ENCODE measurements at places on chromosomes 7 and 10.
A peak's percentile ranks its signal among the peaks of the same experiment; 100 is the strongest.

DNA sequence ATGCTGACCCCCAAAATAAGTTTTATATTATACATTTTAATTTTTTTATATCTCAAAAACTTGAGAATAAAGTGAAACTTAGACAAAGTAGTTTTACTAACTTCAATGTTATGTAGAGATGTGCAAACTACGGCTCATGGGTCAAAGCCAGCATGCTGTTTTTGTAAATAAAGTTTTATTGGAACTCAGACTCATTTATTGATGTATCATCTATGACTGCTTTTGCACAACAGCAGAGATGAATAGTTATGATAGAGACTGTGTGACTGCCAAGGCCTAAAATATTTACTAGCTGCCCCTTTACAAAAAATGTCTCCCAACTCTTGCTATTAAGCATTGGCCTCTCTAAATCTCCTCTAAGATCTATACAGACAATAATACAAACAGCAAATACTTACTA is 12.4 kb downstream of the MTPN start:
- DNase-seq, result no peak

GRCh38 chr10:105973360-105973759 is 1191.1 kb downstream of the SORCS1 start:
- DNase-seq, result no peak

GRCh38 chr7:7329326-7329725 is 147.0 kb downstream of the C1GALT1 start:
- DNase-seq, result no peak

DNA sequence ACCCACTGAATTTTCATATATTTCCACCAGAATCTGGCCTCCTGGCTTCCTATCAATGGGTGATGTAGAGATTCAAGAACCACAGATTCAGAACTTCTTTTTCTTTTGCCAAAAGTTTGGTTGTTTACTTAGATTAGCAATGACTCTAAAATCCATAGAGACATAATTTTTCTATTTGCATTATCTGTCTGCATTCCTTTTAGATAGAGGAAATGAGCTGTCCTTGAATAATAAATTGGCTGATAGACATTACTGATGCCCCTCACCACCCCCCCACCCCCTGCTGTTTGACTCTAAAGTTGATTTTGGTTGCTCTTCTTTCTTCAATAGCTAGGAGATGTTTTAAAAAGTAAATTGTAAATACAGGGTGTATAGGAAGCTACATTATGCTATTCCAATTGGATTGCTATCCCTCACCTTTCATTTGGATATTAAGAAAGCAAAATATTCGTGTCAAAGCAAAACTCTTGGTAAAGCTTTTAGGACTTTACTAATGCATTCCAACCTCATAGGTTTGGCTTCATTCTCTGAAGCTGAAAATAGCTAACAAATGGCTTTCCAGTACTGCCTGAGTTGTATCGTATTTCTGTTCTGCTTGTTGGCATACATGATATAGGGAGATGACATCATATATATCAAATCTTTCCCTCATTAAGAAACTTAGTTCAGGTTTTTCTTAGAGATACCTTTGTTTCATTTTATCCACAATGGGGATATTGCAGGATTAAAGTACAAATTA is 606.0 kb downstream of the ARL4A start:
- no peak for DNase-seq

- peak; percentile 70 for DNase-seq
Observed at GRCh38 chr7:40232242-40232893, 97.6 kb downstream of the SUGCT start.

DNA sequence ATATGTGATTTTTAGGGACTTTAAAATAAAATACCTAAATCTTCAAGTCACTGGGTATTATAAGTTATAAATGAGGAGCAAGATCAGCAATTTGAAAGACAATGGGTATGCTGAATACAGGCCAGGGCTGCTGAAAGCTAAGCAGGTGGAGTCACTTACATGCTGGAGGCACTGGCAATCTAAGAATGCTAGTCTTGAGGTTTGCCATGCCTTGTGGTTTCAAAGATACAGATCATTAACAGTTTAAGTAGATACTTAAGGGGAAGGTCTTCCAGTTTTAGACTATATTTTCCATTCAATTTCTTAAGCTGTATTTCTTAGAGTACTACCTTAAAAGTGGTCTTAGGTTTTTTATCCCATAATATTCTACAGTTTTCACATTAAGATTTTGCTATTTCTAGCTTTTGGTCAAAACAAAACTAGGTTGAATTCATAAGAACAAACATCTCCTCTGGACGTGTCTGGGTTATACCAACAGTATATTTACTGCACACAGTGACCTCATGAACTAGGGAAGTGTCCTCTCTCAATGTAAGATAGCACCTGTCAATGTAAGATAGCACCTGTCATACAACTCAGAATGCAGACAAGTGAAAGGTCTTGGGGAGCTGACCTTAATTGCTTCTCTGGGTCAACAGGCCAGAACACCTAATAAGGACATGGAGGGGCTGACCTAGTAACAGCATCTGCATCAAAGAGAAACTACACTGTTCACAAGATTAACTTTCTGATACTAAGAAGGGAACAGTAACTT is 2.0 kb downstream of the SRI start:
- no peak for DNase-seq

- DNase-seq, result no peak
Observed at GRCh38 chr10:133062085-133062484, 25.6 kb upstream of the ADGRA1 start.

DNA sequence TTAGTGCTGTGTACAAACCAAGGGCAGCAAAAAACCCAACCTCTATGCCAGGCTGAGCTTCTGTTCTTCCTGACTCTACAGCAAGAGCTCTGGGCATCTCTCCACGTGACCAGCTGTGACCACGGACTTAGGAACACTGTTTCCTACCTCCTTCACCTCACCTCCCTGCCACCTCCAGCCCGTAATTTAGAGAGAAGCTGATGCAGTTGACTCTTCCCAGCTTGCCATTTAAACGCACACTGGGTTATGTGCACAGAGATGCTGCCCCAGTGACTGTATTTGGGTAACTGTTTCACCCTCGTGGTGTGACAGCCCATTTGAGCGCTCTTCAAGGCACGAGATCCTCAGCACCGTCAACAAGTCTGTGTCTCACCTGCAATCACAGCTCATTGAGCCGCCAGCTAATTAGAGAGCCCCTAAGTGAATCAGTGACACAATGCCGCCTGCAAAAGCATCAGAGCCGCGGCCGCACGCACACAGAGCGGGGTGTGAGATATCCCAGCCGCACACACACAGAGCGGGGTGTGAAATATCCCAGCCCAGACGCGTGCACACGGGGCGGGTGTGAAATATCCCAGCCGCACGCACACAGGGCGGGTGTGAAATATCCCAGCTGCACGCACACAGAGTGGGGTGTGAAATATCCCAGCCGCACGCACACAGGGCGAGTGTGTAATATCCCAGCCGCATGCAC is 319.7 kb downstream of the PTPRN2 start:
- no peak for DNase-seq

GRCh38 chr7:1226186-1226901 is 6.3 kb upstream of the UNCX start:
- DNase-seq, result no peak

GRCh38 chr7:127803626-127804025 is 151.6 kb downstream of the SND1 start:
- DNase-seq, result no peak

DNA sequence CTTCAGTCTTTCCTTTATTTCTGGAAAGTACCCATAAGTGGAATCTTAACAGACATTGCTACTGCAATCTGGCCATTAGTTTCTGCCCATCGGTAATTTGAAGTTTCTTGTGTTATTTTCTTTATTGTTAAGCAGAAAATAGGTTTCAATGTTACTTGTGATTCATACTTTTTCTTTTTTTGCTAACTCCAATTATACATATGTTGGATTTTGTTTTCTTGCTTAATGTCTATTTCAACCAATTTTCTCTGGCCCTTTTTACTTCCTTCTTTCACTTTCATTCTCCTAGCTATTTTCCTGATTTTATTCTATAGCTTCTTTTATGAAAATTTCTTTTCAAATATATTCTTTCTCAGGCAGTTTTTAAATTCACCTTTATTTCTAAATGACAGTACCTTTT is 457.4 kb downstream of the TCERG1L start:
- DNase-seq, result no peak

- no peak for DNase-seq
Observed at GRCh38 chr10:32939296-32940111, 18.5 kb downstream of the ITGB1 start.

DNA sequence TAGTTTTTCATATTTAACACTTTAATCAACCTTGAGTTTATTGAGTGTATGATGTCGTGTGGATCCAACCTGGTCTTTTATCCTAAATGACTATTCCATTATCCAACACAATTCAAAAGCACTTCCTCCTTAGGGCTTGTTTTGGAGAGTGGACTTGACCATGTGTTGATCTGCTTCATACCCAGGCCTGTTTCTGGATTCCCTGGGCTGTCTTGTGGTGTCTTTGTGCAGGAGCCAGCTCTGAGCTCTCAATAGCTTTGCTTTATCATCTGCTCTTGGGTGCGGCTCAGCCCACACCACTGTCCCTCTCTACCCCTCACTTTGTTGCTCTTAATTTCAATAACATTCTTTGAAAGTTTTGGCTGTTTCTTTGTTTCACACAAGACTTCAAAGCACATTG is 70.9 kb upstream of the CHST15 start:
- DNase-seq, result no peak

DNA sequence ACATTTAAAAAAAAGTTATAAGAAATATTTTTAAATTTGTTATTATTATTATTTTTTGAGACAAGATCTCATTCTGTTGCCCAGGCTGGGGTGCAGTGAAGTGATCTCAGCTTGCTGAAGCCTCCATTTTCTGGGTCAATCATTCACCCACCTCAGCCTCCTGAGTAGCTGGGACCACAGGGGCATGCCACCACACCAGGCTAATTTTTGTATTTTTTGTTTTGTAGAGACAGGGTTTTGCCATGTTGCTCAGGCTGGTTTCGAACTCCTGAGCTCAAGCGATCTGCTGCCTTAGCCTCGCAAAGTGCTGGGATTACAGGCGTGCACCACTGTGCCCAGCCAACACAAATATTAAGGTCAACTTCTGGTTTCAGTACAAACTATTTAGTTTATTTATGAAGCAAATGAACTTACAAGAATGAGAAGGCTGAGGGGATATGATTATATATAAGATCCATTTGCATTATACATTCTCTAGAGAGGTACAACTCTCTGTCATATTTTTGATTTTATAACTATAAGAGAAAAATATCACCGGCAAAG is 45.9 kb upstream of the FAM133B start:
- no peak for DNase-seq

DNA sequence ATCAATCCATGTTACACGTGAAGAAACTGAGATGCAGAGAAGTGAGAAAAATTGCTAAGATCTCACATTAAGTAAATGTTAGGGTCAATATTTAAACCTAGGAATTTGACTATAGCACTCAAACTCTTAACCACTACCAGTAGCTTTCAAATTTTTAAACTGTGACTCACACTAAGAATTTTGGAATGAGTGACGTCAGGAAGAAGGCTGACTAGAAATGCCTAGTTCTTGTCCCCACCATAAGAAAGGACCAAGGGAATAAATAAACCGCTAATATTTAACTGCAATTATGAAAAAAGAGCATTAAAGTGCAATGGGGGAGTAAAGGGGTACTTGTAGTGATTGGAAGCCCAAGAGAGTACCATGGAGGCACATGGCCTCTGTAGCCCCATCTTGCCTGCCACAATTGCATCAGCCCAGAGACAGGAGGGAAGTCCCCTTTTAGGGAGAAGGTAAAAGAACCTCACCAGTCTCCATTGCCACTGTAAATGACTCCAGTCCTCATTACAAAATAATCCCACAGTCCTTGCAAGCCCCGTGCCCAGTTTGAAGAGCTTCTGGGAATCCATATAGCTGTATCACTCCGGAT is 3.5 kb upstream of the AKR1B1 start:
- peak; percentile 32 for DNase-seq

- no peak for DNase-seq
Observed at GRCh38 chr10:110737886-110738634, 93.9 kb downstream of the RBM20 start.

GRCh38 chr10:92024700-92025099 is 101.1 kb downstream of the BTAF1 start:
- DNase-seq, result no peak

- no peak for DNase-seq
Observed at GRCh38 chr7:35707422-35707821, 12.5 kb upstream of the HERPUD2 start.

DNA sequence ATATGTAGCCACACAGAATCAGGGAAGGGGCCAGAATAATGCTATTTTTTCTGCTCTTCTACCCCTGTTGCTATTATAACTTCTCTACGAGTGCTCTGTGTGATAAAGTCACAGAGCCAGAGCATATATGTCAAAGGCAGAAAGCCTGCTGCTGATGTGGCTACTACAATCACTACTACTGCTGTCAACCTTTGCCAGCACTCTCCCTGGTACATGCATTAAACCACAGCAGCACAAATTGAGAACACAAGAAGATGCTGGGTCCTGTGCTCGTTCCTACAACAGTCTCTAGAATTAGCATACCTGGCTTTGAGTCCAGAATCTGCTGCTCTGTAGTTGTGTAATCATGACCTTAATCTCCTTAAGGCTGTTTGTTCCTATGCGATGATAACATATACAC is 108.6 kb downstream of the SEMA3A start:
- DNase-seq, result no peak

DNA sequence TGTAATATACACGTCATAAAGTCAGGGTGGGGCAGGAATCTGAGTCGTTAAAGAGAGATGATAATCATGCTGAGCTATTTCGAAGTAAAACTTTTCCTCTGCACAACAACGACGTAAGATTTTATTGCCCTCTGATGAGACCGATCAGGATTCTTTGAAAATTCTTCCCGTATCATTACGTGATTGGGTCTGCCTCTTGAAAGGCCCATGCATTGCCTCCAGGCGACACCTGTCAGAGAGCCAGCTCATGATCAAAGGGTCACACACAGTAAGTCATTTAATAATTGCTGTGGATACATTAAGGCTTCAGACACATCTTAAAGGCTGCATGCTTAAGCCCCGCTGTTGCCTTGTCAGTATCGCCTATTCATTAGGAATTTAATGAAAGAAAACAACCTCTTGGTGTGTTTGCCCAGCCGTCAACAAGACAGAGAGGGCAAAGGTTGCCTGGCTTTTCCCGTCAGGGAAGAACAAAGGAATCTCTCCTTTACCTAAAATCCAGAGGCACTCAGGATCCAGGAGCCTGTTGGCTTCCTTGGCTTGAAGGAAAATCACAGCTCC is 189.0 kb upstream of the SH2B2 start:
- no peak for DNase-seq

DNA sequence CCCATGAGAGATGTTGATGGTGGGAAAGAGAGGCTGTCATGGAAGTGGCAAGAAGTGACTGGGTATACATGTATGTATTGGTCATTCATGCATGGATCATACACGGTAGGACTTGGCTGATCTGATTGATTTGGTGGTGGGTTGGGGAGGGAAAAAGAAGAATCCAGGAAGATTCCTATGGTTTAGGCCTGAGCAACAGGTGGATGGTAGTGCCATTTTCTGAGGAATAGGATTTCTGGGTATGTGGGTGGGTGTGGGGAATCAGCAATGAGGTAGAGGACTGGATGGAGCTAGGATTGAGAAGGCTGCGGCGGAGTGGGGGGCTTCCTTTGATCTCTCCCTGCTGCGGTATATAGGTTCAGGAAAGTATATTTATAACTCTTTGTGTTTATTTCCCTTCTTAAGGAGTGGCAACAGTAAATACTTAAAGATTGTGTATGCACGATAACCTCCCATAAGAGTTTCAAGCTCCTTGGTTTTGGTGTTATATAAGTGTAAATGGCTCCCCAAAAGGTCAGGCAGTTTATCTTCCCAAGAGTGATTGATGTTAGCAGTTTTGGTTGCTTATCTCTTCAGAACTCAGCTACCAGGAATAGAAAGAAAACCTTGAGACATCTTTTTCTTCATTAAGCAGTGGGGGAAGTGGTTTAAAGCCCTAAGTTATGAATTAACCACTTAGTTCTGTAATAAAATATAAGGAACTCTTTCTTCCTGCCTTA is 100.1 kb downstream of the LSMEM1 start:
- DNase-seq, result no peak

- no peak for DNase-seq
Observed at GRCh38 chr7:130875265-130875741, 141.3 kb upstream of the KLF14 start.

Measured in amniotic stem cell (primary cell).